SHP77 treated with DMSO at 0.1 percent for 48 hours (cell line): ENCODE measurements at places on chromosomes 1 and 21.

DNA sequence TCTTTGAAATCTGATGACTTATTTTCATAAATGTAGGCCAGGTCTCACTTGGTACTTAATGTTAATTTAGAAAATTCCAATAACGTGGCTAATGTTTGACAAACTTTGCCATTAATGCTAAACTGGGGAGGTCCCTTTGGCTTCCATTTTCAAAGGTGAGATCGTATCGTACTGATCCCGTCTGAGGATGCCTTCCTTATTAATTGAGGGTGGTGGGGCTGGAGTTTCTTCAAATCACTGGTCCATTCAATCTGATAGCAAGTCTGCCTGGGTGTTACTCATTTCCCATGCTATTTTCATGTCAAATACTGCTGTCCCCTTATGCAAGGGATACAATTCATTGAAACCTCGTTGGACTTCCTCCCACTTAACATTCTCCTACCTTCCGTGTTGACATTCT, 327.1 kb downstream of the DISC1 start:
- DNase-seq = no peak

- DNase-seq = no peak
These were observed 170.0 kb downstream of the LTN1 start for GRCh38 chr21:28822486-28823335.

DNA sequence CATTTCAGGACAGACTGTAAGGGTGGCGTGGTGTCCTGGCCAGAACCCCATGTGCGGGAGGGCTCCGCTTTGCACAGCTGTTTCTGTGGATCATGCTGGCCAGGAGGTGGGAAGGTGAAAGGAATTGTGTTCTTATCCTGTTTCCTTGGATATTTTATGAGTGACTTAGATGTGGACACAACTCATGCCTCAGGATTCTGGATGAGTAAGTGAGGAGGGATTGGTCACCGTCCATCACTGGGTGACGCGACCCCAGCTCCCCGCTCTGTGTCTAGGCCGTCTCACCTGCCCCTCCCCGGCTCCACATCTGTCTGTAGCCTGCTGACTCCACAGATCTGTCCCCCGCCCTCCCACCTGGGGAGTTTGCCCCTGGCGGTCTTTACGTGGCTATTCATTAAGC, 48.8 kb downstream of the PIK3CD start:
- no peak for DNase-seq

- DNase-seq = no peak
These were observed 303.3 kb downstream of the S1PR1 start for GRCh38 chr1:101540161-101540560.

DNA sequence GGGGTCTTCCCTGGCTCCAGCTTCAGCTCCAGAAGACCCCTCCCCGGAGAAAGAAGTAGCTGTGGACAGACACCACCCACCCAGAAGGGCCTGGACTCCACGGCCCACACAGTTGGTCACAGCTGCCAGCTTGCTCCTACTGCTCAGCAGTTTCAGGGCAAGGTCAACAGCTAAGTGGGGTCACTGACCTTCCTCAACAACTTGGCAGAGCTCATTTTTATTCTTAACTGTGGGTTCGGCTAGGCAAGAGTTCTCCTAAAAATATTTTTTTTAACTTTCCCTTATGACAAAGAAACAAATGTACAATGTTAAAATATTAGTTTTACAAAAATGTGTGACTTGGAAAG, 41.9 kb downstream of the CTNNBIP1 start:
- DNase-seq = no peak
